ENCODE measurements at places on chromosomes 1 and 21.

GRCh38 chr1:201648907-201649721 is 110.2 kb downstream of the NAV1 start:
- no peak for DNase-seq

GRCh38 chr1:166870584-166870983 is 5.5 kb downstream of the TADA1 start:
- no peak for DNase-seq

DNA sequence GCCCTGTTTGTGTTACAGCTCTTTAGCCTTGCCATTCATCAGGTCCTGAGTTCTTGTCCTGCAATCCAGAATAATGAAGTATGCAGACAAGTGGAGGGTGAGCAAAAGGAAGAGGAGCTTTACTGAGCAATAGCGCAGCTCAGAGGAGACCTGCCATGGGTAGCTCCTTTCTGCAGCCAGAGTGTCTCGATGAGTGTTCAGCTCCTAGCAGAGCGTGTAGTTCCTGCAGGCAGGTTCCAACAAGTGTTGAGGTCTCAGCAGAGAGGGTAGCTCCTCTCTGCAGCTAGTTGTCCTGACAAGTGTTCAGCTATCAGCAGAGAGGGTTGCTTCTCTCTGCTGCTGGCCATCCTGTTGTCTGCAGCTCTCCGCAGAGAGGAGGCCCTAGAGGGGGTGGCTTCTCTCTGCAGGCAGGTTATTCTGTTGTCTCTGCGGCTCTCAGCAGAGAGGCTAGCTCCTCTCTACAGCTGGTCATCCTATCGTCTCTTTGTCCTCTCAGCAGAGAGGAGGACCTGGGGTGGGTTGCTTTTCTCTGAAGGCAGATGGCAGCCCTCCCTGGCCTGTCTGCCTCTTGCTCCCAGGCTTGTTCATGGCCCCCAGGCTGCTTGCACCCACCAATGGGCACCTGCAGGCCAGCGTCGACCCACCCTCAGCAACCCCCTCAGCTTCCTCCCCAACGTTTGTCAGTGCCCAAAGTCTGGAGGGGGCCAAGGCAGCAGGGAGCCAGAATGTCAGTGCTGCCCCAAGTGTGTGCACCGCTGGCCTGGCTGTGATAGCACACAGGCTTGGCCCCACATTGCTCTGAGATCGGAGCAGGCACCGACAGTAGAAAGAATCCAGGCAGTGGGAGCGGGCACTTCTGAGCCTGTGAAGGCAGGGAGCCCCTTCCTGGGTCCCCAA is 112.5 kb upstream of the RUNX3 start:
- no peak for DNase-seq

DNA sequence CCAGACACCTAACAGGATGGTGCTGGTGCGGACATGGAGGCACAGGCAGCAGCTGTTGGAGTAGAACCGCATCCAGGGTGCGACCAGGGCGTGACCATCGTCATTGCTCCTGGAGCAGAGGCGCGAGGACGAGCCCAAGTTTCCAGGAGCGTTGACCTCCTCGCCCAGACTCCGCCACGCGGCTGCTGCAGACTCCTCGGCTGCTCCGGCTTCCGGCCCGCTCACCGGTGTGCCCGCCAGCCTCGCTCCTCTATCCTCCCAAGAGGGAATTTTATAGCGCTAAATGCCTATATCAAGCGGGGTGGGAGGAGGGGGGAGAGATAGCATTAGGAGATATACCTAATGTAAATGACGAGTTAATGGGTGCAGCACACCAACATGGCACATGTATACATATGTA is 5.3 kb upstream of the S100A12 start:
- DNase-seq = no peak

DNA sequence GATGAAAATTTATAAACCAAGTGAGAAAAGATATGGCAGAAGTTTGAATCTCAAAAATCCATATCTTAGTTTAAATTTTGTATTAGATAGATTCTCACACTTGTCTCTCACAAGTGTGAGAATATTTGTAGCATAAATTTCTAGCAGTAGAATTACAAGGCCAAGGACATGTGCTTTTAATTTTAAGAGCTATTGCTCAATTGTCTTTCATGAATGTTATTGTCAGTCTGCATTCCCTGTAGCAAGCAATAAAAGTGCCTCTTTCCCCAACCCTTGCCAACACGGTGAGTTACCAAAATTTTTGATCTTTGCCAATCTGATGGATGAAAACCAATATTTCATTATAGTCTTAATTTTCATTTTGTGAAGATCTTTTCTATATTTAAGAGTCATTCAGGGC is 64.0 kb downstream of the CTH start:
- no peak for DNase-seq

- DNase-seq = no peak
Observed at GRCh38 chr1:174680101-174680500, 232.3 kb downstream of the GPR52 start.

GRCh38 chr1:153682730-153683129 is 4.2 kb downstream of the NPR1 start:
- DNase-seq = no peak

DNA sequence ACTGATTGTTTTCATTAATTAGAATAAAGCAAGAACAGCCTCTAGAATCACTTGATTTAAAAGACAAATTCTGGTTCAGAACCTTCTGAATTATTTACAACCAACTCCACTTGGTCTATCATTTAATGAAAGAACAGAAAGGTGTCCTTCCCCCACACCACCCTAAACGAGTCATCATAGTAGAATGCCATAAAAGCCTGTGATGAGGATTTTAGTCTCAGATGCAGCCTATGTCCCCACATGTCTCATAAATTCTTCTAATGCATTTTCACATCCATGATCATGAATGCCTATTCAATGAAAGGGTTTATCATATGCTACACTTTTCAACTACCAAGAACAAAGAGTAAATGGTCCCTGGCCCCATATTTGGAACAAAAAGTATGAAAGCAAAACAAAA is 508.1 kb downstream of the DPYD start:
- DNase-seq = no peak

GRCh38 chr1:21825393-21825792 is 13.3 kb downstream of the LDLRAD2 start:
- no peak for DNase-seq
